Vagina (tissue), 2 donors: ENCODE measurements at places on chromosomes 7 and 10.

- no peak for DNase-seq
These were observed 11.1 kb downstream of the STAM start for GRCh38 chr10:17655009-17655408.

DNA sequence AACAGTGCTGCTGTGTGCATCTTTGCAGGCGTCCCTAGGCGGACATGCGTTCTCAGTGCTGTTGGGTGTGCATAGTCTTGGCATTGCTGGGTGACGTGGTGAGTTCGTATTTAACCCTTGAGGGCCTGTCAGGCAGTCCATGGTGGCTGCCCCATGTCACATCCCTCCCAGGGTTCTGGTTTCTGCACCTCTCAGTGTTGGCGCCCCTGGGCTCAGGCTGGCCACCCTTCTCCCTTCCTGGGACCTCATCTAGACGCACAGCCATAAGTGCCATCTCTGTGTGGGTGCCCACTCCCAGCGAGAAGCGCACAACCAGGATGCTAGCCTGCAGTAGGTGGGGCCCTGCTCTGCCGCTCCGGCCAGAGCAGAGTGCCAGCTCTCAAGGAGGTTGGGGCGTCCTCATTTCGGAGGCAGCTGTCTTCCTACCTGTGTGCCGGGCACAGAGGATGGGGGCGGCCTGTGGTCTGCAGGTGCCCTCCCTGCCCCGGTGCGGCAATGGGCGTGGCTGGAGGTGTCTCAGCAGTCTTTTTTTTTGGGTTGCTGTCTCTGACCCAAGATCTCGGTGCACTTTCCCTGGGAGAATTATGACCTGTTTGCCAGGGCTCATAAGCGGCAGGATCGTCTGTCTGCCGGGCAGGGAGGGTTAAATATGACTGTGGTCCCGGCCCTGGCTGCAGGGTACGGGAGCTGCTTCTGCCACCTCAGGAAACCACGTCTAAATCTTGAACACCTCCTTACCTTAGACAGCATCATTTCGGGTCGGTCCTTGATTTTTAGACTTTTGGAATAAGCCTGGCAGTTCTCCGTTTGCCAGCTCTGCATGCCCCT is 6.5 kb downstream of the INPP5A start:
- DNase-seq = no peak

DNA sequence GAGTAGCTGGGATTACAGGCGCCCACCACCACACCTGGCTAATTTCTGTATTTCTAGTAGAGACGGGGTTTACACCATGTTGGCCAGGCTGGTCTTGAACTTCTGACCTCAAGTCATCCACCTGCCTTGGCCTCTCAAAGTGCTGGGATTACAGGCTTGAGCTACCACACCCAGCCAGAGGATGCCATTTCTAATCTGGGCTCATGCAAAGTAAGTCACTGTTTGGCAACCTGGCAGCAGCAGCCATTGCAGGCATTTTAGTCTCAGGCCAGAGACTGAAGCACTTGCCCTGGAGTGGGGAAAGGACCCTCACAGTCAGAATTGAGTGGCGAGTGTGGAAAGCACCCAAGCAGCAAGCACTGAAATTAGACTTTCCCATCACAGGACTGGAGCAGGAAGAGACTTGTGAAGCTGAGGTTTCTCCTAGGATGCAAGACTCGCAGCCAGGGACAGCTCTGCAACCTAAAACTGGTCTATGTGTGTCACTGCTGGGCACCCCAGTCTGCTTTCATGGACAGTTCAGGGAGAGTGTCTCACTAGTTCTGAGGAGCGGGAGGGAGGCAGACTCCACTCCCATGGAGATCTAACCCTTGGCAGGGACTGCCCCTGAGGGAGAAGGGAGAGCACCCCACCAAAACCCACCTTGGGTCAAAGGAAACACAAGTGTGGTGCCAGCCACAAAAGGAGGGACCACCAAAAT is 27.6 kb downstream of the SNX13 start:
- DNase-seq = no peak

- no peak for DNase-seq
These were observed 160.8 kb downstream of the HDAC9 start for GRCh38 chr7:18656362-18656761.

- DNase-seq = no peak
These were observed 9.9 kb upstream of the ZNF212 start for GRCh38 chr7:149229526-149229925.

DNA sequence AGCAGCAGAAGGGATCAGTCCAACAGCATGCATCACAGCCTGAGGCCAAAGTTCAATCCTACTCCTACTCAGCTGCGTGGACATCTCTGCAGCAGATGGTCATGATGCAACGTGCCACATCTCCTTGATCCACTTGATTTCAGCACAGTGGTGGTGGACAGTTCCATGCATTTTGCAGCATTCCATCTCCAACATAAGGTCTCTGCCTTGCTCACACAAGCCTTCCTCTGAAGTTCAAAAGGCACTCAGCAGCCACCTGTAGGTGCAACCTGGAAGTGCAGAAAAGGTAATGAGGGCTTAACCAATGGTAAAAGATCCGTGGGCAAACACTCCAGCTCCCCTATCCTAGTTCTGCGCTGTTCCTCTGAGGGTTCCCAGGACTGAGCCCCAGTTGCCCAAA is 57.5 kb upstream of the CHCHD3 start:
- no peak for DNase-seq
